LoVo (cell line): ENCODE measurements at places on chromosomes 11 and 22.

DNA sequence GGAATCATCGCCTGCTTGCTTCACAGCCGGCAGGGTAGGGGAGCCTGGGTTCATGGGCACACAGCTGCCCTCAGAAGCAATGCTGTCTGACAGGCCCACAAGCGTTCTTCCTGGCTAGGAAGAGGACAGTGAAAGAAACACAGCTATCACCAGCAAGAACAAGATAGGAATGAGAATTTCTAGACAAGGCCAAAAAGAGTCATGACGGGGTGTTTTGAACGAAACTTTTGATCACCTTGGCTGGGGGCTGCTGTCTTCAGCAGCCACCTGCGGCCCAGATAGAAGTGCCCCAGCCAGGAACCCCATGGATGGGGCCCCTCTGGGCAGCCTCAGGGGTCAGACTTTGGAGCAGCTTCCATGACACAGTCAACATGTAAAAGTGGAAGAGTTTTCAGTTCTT, 41.8 kb downstream of the GAB4 start:
- no peak for DNase-seq

DNA sequence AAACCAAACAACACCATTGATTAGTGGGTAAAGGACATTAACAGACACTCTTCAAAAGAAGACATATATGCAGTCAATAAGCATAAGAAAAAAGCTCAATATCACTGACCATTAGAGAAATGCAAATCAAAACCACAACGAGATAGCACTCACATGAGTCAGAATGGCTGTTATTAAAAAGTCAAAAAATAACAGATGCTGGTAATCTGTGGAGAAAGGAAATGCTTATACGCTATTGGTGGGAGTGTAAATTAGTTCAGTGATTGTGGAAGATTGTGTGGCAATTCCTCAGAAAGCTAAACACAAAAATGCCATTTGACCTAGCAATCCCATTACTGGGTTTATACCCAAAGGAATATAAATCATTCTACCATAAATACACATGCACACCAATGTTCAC, 182.6 kb downstream of the TRPC6 start:
- no peak for DNase-seq

GRCh38 chr11:65434057-65434666, 11.6 kb downstream of the NEAT1 start:
- no peak for DNase-seq

DNA sequence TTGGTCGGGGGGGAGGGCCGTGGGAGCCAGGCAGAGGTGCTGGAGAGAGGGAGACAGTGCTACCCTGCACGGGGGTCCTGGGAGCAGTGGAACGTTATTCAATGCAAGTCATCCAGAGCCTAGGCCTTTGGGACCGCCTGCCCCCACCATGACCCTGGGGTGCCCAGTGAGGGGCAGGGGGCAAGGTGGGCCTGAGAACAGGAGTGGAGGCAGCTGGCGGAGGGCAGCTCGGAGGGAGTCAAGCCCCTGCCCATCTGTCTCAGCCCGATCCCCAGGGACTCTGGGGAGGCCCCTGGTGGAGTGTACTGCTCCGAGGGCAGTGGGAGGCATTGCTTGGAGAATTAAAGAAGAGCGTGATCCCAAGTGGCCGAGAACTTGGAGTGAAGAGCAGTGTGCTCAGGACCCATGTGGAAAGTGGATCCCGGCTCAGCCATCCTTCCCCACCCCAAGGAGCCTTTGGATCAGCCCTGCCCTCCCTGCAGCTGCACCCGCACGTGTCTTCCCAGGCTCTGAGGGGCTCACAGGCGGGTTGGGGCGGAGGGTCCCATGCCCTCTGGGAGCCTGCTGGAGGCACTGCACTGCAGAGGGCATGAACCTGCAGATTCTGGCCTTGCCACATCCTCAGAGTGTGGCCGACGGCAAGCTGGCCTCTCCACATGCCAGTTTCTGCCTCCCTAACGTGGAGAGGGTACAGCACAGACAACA, 34.0 kb upstream of the SMIM38 start:
- no peak for DNase-seq

DNA sequence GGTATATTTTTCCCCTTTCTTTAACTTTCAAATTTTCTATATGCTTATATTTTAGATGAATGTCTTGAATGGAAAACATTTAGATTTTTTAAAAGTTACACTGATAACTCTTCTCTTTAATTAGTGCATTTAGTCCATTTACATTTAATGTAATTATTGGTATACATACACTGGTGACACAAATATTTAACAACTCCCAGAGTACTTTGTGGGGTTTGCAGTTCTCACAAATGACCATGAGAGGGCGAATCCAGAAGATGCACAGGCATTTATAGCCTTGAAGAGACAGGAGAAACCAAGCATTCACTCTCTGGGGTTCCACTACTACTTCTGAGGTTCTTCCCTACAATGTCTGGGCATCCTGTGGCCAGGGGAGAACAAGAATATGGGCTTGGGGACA, 125.1 kb downstream of the TIMP3 start:
- no peak for DNase-seq

- DNase-seq: no peak
These were observed 6.2 kb upstream of the CDK2AP2 start for GRCh38 chr11:67514116-67514515.

DNA sequence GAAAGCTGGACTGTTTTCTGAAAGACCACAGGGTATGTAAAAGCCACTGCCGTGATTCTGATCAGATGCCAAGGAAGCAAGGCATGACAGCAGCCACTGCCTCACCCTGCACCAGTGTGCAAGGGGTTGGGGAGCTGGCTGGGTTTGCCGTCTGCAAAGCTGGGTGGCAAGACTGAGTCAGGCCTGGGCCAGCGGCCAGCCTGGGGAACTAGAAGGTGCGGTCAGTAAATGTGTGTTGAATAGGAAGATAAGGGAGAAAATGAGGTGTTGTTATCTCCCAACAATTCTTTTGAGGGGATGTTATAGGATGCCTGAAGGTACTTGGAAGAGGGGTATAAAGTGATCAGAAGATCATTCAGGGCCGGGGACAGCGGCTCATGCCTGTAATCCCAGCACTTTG, 8.0 kb downstream of the VSTM5 start:
- peak; percentile 82 for DNase-seq

DNA sequence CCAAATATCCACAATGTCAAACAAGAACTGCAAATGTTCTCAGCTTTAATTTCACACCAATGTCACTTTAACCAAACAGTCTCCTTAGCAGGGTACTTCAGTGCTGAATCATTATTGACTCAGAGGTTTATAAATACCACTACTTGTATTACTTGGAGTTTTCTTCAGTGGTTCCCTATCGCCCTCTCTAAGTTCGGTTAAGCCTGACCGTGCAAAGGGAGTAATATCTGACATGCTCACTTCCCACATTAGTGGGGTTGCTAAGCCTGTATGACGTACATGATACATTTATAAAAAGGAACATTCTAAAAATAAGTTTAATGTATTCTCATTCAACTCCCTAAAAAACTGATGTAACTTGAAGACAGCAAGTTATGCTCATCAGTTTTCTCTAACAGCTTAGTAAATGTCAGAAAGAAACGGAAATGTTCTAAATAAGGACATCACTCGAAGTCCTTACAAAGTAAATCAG, 93.1 kb upstream of the ZC3H12C start:
- DNase-seq: peak; percentile 27

DNA sequence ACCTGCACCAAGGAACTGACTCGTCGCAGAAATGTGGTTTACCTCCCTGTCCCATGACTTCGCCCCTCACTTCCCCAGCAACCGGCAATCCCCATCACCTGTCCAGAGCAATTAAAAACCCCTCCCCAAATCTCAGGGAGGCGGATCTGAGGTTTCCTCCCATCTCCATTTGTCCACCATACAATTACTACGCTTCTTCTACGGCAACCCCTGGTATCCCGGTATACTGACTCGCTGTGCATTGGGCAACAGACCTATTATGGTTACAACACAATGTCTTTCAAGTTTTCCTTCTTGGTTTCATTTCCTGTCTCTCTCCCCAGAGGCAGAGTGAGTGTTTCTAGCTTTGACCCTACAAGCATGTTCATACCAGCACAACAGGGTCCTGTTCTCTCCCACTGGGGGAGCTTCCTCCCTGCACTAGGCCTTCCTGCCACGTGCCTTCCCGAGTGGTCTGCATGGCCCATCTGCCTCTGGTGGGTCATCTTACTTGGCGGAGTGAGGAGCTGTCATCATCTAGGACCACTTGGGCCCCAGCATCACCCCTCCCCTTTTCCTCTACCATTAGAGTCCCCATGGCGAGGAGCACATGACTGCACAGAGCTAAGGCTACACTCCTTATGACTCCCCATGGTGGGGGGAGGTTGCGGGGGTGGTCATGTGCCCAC, 30.3 kb upstream of the NAP1L4 start:
- no peak for DNase-seq

GRCh38 chr22:39152024-39152510, 413 bp downstream of the CBX7 start:
- DNase-seq: no peak

DNA sequence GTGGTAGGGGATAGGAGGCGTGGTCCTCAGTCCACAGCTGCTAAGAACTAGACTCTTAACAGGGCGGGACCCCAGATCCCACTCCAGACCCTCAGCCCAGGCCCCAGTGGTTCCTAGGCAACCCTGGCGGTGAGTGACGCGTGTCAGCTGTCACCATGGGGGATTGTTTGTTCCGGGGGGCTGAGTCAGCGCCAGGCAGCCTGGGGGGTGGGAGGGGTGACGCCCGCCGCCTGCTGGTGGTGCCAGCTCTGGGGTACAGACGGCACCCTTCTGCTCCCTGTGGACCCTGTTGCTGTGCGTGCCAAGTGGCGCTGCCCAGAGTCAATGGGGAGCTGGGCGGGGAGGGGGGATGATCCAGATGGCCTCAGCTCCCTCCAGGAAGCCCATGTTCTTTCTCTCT, 2.5 kb downstream of the CNIH2 start:
- no peak for DNase-seq

DNA sequence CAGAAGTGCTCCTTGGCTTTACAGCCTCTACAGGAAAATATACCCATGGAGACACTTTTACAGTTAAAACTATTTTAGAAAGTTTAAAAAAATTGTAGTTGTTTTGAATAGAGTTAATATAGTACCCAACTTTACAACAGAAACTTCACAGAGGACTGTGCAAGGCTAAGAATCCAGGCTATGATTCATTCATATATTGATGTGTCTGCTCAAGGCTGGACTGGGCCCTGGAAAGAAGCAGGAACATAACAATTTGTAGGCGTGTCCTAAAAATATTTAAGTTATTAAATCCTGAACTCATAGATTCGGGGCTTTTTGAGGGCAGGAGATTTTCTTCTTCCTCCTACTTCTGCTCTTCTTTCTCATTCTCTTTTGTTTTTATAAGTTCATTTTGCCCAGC, 291.5 kb upstream of the CCDC179 start:
- no peak for DNase-seq

DNA sequence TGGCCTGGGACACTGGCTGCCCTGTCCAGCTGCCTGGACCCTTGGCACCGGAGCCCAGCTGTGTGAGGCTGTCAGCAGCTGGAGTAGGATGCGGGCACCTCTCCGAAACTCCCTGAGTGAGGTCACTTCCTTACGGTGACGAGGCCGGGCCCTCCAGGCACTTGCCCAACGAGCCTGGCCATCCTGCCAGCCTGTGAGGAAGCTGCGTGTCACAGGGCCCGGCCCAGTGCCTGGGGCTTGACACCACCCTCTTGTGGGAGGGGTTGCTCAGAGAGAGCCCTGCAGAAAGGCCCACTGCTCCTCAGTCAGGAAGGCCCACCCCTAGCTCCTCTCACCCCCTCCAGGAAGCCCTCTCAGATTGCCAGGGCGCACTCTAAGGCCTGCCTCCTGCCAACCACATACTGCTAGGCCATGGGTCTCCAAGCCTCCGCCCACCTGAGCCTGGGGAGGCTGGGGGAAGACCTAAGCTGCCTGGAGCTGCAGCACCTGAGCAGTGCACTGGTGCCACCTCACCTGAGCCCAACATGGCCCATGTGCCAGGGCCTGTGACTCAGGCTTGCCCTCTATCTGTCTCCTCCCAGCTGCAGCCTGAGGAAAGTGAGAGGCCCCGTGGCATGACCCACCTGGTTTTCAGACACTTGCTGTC, 4.3 kb upstream of the PHLDA2 start:
- no peak for DNase-seq

DNA sequence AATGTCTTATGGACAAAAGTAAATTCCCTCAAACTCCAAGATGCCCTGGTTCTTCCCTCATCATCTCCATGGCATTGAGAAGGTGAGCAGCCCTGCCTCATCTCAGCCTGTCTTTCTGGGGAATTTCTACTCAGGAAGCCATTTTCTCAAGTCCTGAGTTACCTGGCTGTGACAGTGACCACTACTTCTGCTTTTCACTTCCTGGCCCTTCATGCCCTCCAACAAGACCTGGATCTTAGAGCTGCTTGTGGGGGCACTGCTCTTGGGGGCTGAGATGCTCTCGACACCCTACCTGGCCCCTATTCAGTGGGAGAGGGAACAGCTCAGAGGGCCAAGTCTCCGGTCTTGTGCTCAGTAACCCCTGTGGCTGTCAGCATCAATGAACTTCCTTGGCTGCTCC, 5.5 kb upstream of the IGSF22 start:
- DNase-seq: no peak

- no peak for DNase-seq
These were observed 9.0 kb upstream of the JAML start for GRCh38 chr11:118233850-118234249.

- no peak for DNase-seq
These were observed at the start of gene TSSK2 for GRCh38 chr22:19130959-19131684. TSS of gene TSSK2 (plus strand) at chr22:19131308. CDS start at chr22:19131400, 92 bp downstream.

DNA sequence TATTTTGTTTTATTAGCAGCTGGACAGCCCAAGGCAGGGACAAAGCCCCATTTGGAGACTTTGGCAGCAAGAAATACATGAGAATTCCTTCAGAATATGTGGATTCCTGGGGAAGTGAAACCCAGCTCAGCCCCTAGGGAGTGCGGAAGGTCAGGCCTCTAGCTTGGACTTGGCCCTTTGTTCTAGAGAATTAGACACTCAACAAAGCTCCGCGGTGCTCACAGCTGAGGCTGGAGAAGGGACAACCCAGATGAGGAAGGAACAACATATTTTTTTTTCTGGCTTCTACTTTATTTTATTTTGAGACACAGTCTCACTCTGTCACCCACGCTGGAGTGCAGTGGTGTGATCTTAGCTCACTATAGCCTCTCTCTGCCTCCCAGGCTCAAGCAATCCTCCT, 44.7 kb upstream of the SEPTIN5 start:
- no peak for DNase-seq

GRCh38 chr22:47497666-47498065, 735.2 kb downstream of the TBC1D22A start:
- no peak for DNase-seq

GRCh38 chr22:48234011-48234410, 1471.6 kb downstream of the TBC1D22A start:
- DNase-seq: no peak

DNA sequence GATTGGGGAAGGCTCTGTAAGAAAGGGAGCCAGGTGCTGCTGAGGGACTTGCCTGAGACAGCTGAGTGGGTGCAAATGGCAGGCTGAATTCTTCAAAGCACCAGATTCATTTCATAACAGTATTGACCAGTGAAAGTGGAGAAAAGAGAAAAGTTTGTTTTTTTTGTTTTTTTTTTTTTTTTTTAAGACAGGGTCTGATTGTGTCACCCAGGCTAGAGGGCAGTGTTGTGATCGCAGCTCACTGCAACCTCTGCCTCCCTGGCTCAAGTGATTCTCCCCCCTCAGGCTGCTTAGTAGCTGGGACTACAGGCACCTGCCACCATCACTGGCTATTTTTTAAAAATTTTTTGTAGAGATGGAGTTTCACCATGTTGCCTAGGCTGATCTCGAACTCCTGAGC, 494.0 kb downstream of the MIAT start:
- no peak for DNase-seq
